Gastrocnemius medialis (tissue), 4 donors: ENCODE measurements at places on chromosomes 2 and 18.

- DNase-seq = no peak
Observed at GRCh38 chr2:15674637-15675455, 83.2 kb downstream of the DDX1 start.

DNA sequence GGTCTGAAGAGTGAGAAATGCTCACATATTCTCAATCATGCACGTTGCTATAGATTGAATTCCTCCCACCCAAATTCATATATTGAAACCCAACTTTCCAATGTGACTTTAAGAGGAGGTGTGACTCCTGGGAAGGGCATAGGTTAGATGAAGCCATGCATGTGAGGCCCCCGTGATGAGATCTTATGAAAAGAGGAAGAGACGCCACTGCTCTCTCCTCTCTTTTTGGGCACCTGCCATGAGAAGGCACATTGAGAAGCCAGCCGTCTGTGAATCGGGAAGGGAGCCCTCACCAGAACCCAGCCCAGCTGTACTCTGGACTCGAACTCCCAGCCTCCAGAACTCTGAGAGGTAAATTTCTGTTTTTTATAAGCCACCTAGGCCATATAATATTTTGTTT lies 842.6 kb upstream of the SALL3 start:
- no peak for DNase-seq

- no peak for DNase-seq
Observed at GRCh38 chr2:29606104-29607037, 315.0 kb downstream of the ALK start.

DNA sequence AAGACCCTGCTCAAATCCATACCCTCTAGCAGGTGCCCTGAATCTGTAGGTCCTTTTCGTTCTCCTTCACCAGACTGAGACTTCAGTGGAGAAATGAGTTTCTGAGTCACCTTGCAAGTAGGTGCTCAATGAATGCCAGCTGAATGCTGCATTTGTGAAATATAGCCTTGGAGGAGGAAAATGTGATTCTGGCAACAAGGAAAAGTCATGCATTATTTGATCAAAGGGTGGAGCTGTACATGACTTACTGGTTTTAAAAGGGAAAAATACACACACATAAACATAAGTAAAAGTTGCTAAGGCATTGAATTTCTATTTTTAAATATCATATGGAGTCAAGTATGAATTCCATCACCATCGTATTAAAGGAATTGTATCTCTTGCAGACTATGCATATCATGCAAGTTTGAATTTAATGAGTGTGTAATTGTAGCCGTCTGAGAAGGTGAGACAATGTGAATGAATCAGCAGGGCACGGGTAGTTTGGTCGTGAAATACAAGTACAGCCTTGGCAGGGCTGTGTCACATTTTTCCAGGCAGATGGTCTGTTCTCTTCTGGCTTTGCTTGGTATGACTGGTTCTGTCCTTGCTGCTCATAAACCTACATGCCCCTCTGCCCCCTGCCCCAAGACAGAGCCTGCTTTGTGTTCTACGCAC lies 160.8 kb downstream of the COL6A3 start:
- no peak for DNase-seq

- no peak for DNase-seq
Observed at GRCh38 chr18:28793901-28794300, 617.0 kb upstream of the CDH2 start.

DNA sequence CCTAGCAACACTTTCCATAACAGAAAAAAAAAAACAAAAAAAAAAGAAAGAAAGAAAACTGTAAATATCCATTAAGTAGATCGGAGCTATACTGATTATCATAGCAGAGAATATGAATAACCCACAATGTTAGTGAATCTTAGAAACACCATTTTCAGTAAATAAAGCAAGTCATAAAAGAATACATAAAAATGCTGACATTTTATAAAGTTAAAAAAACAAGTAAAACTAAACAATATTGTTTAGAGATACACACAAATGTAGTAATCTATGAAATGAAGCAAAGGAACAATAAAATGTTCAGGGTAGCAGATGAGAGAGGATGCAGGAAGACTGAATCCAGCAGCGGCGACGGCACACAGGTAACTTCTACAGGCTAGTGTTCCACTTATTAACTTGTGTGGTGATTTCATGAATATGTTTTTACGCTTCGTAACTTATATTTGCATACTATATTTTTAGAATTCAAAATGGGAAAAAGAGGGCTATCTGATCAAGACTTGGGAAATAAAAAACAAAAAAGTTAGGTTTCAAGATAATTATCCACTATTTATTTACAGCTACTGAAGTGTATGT lies 4.8 kb downstream of the ROCK2 start:
- no peak for DNase-seq

- DNase-seq = no peak
Observed at GRCh38 chr2:238670111-238670585, 177.7 kb upstream of the TWIST2 start.

- no peak for DNase-seq
Observed at GRCh38 chr2:44547718-44548117, 186.0 kb downstream of the CAMKMT start.

DNA sequence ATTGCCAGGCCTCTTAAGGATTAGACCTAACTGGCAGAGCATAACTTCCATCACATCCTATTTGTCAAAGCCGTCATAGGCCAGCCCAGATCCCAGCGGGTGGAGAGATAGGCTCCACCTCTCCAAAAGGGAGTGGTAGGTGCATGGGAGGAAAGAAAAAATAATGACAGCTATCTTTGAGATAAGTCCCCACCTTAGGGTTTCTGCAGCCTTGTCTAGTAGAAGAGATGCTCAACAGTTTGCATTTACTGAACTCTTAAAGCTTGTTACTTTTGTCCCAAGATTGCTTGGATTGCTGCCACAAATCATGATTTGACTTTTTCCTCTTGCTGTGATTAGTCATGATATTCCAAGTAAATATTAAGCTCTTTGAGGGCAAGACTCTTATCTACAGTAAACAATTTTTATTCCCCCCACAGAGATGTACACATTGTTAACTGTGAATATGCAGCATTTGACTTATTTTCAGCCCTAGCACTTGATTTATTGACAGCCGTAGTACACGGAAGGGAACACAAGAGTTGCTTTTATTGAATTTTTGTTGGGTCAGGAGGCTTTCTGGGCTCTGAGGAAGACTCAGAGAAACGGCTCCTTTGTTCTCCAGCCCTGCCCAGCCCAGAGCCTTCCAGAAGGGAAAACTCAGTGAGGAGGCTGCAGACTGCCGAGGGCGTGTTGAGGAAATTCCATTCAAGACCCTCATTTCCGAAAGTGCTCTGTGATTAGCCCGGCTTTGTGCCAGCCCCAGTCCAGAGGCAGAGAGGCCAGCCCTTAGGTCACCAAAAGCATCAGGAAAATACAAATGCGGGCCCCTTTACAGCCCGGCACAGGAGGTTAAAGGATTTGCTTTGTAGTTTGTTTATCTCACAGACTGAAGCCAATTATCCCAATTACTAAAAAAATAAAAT lies 75.5 kb upstream of the ZNF532 start:
- DNase-seq = no peak

DNA sequence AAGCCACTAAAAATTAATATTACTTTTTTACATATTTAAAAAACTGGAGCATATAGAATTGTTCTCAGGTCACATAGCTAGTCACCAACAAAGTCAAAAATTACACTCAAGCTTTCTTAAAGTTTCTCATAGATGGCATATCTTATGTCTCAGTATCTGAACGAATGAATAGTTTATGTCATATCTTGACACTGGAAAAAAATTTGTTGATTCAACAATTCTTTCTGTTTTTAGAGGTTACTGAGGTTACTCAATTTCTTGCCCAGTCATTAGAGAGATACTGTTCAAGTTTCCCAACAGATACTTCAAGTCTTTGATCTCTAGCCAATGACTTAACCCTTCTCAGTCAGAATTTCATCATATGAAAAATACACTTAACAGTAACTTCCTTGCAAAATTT lies 113.1 kb upstream of the XIRP2 start:
- DNase-seq = no peak

- DNase-seq = peak; percentile 87
Observed at GRCh38 chr2:71469403-71470398, 16.3 kb downstream of the DYSF start.

GRCh38 chr18:48656582-48656981 lies 117.8 kb downstream of the CTIF start:
- no peak for DNase-seq

- DNase-seq = no peak
Observed at GRCh38 chr2:237588044-237588696, 2.4 kb downstream of the RAB17 start.

DNA sequence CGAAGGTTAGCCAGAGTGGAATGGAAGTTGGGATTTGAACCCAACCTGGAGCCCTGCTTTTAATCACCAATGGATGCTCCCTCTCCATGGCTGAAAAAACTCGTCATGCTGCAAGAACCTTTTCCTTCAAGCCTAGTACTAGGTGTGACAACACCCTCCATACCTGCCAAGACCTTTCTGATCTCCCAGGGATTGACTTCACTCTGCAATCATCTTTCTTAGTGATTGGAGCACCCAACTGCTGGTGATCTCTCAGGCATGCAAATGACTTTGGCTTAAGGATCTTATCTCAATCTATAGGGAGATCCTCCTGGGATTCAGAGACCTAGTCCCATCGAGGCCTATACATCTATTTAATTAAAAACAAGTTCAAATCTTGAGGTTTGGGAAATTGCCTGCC lies 23.5 kb upstream of the ITGB6 start:
- no peak for DNase-seq

GRCh38 chr2:160512491-160512890 lies 18.9 kb upstream of the RBMS1 start:
- no peak for DNase-seq

DNA sequence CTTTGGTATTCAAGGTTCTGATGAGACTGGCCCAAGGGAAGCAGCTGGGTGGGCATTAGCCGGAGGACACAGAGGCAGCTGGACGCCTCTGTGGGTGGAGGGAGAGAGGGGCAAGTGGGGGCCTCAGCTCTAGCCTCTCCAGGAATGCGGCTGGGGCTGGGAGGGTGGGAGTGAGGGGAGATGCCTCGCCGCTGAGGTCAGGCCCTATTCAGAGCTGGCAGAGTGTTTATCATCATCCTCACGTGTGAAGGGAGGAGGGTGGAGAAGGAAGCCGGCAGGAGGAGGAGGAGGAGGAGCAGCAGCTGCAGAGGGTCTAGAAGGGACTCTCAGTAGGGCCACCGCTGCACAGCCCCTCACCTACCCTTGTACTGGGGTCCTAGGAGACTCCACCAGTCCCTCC lies 43.1 kb downstream of the TNS1 start:
- no peak for DNase-seq

GRCh38 chr18:61273533-61273932 lies 59.7 kb upstream of the CDH20 start:
- no peak for DNase-seq

GRCh38 chr18:73653827-73654226 lies 493.8 kb downstream of the FBXO15 start:
- DNase-seq = no peak

GRCh38 chr2:219542931-219543595 lies 546 bp downstream of the CHPF start:
- no peak for DNase-seq

DNA sequence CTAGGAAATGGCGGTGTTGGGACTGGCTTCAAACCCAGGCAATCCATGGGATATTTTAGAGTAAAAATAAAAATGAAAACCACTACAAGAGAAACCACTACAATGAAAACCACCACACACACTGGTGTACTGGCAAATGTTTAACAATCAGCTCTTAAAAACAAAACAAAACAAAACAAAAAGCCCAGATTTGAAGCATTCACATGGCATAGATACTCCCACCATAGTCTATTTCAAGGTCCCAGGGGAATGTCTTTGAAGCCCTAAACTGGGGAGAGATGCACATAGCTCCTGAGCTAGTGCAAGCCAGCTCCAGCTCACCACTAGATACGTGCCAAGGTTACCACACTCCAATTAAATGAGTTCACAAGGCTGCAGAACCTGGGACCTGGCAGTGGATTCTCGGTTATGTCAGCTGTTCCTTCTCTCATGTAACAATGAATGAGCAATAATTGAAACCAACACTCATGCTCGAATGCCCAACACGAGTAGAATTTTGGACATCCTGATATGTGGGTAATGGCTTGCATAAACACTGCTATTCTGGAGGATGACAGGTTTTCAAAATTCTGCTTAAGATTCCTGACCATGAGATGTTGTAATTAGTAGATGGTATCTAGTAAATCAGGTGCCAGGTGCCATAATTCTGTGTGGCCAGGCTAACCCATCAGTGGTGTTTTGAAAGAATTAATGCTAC lies 102.2 kb downstream of the OSBPL6 start:
- peak; percentile 92 for DNase-seq

DNA sequence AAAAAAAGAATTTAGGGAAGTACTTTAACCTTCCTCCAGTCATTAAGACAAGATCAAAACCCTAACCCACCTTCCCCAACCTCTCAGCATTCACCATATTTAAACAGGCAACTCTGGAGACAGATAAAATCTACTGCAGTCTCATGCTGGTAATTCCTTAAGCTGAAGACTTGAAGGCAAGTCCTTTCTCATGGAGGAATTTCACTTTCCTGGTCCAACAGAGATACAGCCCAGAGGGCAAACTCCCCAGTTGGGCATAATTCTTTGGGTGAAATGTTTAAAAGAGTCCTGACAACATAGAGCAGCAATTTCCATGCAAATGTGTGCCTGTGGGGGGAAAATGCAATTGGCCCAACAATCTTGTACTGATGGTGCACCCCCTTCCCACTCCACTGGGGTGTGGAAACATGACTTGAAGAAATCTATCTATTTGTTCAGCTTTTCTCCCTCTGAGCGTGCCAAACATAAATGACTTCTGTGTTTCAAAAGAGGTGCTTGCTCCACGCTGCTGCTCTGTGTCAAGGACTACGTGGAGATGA lies 131.8 kb upstream of the HNRNPA3 start:
- no peak for DNase-seq

DNA sequence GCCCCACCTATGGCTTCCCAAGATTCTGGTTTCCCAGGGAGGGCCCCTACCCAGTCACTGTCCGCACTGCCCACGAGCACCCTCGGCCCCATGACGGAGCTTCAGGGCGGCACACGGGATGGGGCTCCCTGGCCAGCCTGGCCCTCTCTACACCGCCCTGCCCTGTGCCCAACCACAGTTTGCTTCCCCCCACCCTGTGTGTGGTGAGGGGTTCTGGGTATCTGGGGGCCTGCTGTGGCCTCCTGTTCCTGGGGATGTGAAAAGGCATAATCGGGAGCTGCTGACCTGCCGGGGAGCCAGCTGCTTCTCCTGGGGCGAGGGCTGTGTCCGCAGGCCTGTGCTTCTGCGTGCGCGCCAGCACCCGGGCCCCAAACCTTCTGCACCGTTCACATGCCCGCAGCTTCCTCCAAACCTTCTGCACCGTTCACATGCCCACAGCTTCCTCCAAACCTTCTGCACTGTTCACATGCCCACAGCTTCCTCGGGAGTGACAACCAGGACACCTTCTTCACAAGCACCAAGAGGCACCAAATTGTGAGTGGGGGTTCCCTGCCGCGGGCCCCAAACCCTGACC lies 12.4 kb downstream of the ANO7 start:
- DNase-seq = no peak

GRCh38 chr2:156490466-156490840 lies 54.3 kb downstream of the GPD2 start:
- no peak for DNase-seq

GRCh38 chr2:192570788-192571187 lies 376.1 kb upstream of the TMEFF2 start:
- DNase-seq = no peak

GRCh38 chr2:150873396-150873772 lies 385.9 kb upstream of the RND3 start:
- no peak for DNase-seq

GRCh38 chr2:195437521-195437920 lies 219.5 kb upstream of the SLC39A10 start:
- DNase-seq = no peak

- DNase-seq = no peak
Observed at GRCh38 chr2:239078128-239078924, 230.4 kb downstream of the TWIST2 start.
